ENCODE measurements at places on chromosomes 12 and 14.

- DNase-seq, result no peak
These were observed 48.6 kb upstream of the CATSPERB start for GRCh38 chr14:91780452-91780851.

GRCh38 chr14:21382886-21383847 is 652 bp downstream of the SUPT16H start:
- peak; percentile 54 for DNase-seq

- DNase-seq, result no peak
These were observed 28.3 kb downstream of the DYNC1H1 start for GRCh38 chr14:101992708-101993107.

DNA sequence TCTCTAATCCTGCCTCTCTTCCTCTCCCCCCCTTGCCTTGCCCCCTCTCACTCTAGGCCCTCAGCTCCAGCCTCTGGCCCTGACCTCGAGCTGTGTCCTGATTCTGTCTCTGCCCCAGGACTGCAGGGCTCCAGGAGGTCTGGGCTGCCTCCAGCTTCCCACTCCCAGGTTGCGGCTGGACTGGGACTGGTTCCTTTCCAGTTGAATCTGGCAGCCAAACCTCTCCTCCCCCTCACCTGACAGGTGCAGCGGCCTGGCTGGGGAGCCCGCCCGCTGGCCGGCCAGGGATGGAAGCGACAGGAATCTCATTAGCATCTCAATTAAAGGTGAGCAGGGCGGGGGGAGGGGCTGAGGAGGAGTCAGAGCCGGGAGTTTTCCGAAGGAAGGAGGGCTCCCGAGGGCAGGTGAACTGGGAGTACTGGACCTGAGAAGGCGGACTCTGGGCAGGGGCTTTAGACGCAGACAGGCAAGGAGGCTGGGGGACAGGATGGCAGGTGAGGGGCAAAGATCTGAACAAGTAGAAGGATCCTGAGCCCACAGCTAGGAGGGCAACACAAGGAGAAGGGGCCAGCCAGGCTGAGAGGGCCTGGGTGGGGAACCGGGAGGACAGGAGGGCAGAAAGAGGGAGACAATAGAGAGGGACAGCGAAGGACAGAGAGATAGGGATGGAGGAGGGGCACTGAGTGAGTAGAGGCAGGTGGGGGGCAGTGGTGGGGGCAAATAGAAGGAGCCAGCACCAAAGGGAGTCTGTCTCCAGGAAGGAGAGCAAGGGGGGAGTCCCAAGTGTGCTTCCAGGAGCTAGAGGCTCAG is at the start of gene SCNN1A:
Gene SCNN1A (minus strand): TSS at position 295 of the 810 bp plus-strand sequence. CDS start 780 bp downstream, outside the sequence.
- no peak for DNase-seq

DNA sequence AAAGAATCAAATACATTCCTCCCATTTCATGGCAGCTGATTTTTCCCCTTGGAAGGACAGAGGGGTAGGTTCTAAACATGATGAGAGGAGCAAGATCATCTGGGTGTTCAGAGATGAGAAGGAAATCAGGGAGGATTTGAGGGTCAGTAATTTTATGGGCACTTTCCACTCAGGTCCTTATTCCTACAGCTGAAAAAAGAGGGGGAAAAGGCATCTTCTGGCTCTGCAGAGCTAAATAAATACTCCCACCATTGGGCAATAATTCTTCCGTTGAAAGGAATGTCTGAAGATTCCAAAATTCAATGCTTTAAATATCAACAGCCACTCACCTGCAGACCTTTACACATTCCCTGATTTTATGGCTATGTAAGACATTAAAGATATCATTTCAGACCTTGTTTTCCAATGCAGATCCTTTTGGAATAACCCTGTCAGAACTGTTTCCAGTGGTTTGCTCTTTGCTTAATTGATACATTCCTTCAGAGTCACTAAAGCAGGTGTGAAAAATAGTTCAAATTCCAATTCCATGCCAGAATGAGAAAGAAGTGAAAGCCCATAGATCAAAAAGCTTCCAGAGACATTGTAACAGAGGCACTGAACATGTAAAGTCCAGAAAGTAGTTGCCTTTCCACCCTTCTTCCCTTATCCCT is 233.3 kb upstream of the KRR1 start:
- no peak for DNase-seq

DNA sequence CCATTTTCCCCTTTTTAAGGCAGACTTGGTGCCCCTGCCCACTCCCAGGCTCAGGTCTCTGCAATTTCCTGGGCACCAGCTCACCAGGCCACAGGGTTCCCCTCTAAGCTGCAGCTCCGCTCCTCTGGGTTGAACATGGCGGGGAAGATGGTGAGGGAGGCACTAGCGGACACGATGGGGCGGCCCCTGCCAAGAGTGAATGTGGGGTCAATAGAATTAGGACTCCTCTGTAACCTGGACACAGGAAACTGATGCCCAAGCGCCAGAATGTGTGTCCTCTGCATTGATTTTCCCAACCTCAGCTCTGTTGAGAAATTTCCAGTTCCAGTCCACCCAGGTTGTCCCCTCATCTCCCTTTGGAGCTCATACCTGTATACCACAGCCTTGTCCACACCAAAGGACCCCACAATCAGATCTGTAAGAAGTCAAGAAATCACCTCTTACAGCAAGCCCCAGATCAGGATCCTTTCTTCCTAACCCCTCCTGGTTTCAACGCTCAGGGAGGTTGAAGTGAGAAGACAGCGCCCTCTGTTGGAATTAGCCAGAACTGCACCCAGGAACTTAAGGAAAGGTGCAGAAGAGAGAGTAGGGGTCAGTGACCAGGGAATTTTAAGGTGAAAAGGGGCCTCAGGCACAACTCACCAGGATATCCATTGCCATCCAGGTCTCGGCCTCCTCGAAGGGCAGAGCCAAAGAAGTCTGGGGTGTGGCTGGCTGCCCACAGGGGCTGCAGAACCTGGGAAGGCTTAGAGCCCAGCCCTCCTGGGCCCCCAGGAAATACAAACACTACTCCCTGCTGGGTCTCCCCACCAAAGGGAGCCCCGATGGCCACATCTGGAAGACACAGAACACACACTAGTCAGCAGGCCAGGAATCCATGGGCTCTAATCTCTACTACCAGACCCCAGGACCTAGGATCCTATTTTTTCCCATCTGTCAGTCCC is 14.7 kb downstream of the ITGA5 start:
- DNase-seq, result peak; percentile 75

- peak; percentile 12 for DNase-seq
These were observed 136.1 kb upstream of the WSCD2 start for GRCh38 chr12:107992870-107993451.

DNA sequence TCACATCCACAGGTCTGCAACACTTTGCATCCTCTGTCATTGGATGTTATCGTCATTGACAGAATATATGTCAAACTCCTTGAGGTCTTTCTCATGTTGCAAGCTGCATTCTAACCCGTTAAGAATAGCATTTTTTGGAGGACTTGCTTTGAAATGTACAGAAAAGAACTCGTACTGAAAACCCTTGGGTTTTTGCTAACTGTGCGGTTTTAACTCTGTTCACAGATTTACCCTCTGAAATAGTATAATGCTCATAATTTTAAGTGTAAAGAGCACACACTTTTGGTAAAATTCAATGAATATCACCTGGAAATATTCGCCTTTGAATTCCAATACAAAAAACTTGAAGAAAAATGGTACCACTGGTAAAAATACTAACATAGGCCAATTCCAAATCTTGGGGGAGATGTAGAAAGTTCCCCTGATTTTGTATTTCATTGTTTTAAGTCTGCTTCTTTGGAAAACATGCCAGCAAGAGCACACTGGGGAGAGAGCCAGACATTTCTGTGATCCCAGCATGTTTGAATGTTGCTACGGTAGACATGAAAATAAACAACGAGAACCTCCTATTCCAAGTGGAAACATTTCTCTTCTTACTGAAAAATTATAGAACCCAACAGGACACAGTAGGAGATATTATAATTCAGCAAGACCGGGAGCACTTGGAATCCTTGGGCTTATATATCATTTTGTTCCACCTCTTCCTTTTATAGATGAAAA is 446.0 kb downstream of the AEBP2 start:
- peak; percentile 69 for DNase-seq

DNA sequence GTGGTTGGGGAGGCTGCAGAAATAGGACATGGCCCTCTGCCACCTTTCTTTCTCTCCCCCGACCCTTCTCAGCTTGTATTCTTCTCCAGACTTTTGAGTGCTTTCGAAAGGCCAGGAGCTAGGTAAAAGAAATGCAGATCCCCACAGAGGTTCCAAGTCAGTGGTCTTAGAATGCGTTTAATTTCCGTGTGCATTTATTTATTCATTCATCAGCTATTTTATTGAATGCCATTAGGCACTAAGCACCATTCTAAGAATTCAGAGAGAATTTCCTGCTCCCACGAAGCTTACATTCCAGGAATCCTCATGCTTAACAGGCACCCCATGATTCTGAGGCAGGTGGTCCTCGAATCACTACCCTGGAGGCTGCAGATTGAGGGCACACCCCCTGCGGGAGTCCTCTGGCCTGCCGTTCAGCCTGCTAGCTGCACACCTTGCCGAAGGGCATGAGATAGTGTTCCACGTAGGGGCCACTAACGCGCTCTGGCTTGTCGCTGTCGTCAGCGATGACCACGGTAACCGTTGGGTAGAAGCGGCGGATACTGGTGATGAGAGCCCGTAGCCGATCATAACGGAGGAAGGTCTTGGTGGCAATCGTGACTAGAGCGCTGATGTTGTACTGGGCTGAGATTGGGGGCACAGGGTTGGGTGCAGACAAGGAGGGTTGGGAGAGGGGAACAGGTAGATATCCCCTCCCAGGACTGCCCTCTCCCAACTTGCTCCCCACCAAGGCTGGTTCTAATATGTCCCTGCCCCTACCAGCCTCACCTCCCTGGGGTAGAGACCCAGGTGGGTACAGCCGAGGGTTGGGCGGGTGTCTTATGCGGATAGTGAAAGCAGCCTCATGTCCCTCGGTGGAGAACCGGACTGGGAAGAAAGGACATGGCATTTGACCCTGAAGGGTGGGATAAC is 4.5 kb downstream of the B4GALNT1 start:
- no peak for DNase-seq

GRCh38 chr14:39038542-39038941 is 64.5 kb downstream of the SEC23A start:
- DNase-seq, result no peak

DNA sequence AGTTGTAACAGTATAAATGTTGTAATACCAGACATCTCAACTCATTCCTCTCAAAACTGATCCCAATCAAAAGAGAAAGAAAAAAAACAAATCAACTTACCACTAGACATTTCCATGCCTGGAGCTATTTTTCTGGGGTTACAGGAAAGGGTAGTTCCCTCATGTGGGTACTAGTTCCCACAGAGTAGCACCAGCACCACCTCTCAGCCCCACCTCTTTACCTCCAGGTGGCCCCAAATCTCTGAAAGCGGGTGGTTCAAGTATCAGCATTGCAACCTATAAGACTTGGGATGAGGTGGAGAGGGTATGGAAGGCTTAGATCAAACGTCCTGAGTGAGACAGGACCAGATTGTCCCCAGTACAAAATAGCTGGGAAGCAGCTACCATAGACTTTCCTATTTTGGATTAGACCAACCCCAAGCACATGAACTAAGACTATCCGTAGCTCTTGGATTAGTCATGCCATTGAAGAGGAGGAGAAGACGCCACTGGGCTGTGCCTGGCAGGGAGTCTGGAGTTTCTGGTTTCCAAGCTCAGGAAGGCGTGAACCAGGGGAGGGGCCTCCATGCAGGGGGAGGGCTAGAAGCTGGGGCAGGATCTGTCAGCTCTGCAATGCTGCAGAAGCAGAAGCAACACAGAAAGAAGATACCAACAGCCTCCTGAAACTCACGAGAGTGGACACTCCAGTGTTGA is at the start of gene SLC39A2:
Gene SLC39A2 (plus strand): TSS at position 620 of the 693 bp plus-strand sequence. CDS start 154 bp downstream, outside the sequence.
- peak; percentile 73 for DNase-seq

DNA sequence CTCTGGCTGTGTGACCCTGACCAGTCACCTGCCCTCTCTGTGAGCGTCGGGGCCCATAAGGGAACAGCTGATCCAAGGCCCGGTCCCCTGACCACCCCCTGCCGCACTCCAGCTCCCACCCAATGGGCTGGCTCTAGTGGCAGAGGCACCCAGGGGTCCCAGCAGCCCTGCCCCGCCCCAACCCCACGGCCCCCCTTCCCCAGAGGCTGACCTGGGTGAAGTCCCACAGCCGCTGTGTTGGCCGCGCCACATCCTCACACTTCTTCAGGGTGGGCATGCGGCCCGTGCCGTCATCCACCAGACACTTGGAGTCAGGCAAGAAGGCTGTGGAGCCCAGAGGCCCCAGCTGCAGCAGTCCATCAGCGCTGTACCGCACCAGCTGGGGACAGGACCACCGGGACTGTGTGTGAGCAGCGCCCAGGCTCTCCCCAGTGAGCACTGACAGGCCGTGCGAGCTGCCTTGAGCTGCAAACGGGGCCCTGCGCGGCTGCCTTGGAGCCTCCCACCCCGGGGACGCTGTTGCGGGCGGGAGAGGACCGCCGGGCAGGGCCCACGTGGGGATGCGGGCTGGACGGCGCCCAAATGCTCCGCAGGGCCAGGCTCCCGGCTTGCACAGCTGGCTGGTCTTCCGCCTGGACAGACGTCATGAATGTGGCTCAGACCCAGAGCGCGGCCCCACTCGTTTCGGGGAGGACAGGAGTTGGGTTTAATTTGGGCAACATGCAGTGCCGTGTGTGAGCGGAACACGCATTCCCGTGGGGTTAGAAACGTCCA is 53.5 kb downstream of the NOC4L start:
- peak; percentile 16 for DNase-seq

- no peak for DNase-seq
These were observed 21.8 kb downstream of the MVK start for GRCh38 chr12:109595321-109595902.

DNA sequence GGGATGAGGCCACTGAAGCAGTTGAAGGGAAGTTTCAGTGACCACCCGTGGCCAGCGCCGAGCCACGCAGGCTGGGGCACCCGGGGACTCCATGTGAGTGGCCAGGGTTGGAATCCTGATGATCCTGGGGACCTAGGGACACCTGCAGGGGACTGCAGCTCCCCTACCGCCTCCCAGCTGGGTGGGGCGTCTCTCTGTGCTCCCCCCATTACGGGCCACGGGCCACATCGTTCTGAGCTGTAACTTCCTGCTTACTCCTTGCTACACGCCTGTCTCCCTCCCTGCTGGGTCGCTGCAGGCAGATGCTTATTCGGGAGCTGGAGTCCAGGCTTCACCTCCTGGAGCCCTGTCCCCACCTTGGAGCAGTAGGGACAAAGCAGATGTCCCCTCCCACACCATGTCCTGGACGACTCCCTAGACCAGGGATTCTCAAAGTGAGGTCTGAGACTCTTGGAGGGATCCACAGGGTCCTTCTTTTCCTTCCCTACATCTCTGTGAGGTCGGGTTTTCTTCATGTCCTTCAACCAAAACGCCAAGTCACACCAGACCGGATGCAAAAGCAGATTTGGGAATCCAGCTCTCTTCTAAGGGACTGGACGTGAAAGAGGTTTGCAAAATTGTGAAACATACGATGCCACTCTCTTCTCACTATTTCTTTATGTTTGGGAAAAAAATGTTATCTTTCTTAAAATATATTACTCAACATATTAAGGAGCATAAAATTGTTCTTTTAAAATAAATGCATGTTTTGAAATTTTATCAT is 85.9 kb upstream of the NCOR2 start:
- DNase-seq, result peak; percentile 48
